ENCODE measurements at places on chromosomes 7 and 10.
A peak's percentile ranks its signal among the peaks of the same experiment; 100 is the strongest.

DNA sequence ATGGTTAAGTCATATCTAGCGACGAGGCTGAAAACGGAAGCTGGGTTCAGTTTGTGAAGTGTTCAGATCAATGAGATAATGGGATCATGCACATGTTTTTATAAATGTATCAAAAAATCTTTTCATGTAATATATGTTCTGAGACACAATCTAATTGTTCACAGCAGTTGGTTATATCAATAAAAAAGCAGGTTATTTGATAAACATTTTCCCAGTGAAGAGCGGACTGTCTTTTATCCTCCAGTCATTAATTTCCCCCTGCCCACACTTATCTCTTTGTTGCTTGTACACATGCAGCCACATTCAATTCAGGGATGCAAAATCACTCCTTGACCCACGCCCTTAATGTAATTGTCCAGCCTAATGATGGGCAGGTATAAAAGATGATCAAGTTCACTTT is 563.1 kb downstream of the INHBA start:
- DNase-seq: no peak

DNA sequence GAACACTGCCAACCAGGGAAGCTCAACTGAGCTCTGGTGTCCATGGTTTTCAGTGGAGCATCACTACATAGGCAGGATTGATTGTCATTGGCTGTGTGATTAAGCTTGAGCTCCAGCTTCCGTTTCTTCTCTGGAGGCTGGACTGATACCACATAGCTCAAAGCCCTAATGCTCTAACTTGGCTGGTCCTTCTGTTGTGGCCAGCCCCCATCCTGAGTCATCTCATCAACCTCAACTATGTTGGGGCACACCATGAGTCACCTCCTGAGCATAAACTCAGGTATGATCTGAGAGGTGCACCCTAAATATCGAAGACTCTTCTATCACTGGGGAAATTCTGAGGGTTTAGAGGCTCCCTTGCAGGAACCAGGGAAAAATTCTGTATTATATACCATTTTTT is 114.5 kb upstream of the INHBA start:
- DNase-seq: no peak

DNA sequence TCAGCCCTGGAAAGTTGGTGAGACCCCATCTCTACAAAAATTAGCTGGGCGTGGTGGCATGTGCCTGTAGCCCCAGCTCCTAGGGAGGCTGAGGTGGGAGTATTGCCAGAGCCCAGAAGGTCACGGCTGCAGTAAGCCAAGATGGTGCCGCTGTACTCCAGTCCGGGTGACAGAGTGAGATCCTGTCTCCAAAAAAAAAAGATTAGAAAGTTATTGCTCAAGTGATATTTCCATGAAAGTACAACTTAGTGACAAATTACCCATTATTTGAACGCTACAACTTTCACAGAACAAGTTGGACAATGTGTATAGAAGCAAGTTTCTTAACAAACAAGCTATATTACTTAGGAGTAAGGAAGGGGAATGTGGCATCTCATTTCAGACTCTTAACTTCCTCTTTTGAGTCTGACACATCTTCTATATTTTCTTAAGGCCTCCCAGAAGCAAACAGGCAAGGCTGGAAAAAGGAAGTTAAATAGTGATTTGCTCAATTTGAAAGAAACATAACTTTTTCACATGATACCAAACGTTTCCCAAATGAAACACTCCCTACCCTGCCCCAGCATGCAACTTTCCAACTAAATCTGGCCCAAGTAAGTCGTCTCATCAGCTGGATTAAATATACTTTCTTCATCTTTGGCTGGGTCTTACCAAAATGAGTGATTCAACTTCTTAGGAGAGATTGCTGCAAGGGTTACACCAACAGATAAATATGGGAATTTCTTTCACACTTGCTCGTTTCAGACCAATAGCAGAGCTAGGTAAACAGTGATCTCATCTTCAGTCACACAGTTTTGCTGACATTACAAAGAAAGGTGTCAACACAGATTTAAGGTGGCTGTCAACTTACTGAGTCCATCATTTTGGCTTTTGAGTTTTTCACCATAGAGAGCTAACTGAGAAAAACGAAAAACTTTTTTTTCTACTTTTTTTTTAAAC is 66.3 kb upstream of the KLF6 start:
- no peak for DNase-seq

GRCh38 chr7:46355331-46355730 is 434.3 kb upstream of the IGFBP3 start:
- no peak for DNase-seq

- no peak for DNase-seq
Measured at GRCh38 chr10:100697070-100697469, 48.3 kb upstream of the PAX2 start.

- peak; percentile 39 for DNase-seq
Measured at GRCh38 chr7:6272481-6273323, at the start of gene CYTH3. CYTH3 (minus strand) TSS chr7:6272624; CDS start chr7:6272507, 117 bp downstream.

GRCh38 chr10:73597346-73597745 is 6.2 kb upstream of the USP54 start:
- DNase-seq: no peak

DNA sequence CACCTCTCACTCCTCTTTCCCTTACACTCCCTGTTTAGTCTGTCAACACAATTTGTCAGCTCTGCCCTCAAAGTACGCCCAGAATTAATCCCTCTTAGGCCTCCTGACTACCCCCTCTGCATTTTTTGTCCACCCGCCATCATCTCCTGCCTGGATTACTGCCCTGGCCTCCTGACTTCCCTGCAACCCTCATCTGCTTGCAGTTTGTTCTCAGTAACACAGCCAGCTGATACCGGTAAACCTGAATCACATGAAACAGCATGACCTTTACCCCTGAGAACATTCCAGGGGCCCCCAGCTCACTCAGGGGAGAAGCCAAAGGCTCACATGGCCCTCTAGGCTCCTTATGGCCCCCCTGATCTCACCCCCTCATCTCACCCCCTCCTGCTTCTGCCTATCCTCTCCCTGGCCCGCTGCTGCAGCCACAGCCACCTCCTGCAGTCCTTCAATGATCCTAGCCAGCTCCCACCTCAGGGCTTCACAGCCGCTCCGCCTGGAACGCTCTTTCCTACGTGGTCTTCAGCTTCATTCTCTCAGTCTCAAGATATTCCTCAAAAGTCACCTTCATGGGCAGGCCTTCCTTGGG is 8.9 kb downstream of the C10orf53 start:
- DNase-seq: no peak

DNA sequence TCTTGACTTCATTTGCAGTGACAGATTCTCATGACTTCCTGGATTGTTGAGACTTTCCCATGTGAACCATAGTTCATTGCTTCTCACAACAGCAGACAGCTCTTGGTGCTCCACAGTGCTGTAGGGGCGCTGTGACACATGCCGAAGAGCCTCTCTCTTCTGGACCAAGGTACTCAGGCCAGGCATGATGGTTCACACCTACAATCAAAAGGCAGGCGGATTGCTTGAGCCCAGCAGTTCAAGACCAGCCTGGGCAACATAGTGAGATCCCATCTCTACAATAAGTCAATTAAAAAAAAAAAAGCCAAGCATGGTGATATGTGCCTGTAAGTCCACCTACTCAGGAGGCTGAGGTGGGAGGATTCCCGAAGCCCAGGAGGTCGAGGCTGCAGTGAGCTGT is 354.5 kb downstream of the GALNT17 start:
- DNase-seq: no peak

- no peak for DNase-seq
Measured at GRCh38 chr7:80760292-80760691, 121.8 kb downstream of the CD36 start.

DNA sequence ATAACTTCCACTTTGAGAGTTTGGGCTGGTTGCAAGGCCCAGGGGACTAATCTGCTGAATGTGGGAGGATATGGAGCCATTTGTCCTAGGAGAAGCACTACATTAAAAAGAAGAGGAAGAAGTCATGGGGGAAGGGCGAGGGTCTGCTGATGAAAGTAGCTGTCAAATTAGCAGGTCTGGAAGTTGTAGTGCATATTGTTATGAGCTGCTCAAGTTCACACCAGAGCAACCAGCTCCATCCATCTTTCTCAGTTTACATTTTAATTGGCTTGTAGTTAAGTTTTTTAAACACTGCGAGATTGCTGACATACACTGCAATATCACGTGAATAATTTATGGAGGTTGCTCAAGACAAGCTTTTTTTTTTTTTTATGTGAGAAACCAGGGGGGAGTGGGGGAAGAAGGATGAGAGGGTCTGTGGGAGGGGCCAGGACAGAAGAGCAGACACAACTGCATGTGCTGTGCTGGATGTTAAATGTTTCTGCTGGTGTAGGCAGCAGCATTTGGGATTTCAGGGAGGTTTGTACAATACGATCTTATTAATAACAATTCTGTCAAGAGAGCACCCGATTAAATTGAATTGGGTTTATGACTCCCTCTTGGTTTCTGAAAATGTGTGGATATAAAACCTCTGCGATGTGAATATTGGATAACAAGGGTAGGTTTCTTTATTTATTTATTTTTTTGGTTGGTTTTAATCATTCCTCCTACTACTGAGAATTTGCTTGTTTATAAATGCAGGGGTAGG is 759.0 kb upstream of the GALNT17 start:
- DNase-seq: no peak

GRCh38 chr10:49419005-49419404 is 23.1 kb upstream of the DRGX start:
- DNase-seq: no peak

- no peak for DNase-seq
Measured at GRCh38 chr10:234708-235406, 99.6 kb downstream of the ZMYND11 start.

Measured in activated naive CD4-positive, alpha-beta T cell (primary cell).